Activated naive CD4-positive, alpha-beta T cell treated with anti-CD3 and anti-CD28 coated beads, Interleukin-2, amount 10 ng/mL, durations not matched to agents 7 days and 5 days (primary cell): ENCODE measurements at places on chromosomes 4 and X.

GRCh38 chr4:97605932-97606331 lies 537.3 kb downstream of the STPG2 start:
- no peak for DNase-seq

GRCh38 chr4:26235500-26235899 lies 85.3 kb upstream of the RBPJ start:
- no peak for DNase-seq

DNA sequence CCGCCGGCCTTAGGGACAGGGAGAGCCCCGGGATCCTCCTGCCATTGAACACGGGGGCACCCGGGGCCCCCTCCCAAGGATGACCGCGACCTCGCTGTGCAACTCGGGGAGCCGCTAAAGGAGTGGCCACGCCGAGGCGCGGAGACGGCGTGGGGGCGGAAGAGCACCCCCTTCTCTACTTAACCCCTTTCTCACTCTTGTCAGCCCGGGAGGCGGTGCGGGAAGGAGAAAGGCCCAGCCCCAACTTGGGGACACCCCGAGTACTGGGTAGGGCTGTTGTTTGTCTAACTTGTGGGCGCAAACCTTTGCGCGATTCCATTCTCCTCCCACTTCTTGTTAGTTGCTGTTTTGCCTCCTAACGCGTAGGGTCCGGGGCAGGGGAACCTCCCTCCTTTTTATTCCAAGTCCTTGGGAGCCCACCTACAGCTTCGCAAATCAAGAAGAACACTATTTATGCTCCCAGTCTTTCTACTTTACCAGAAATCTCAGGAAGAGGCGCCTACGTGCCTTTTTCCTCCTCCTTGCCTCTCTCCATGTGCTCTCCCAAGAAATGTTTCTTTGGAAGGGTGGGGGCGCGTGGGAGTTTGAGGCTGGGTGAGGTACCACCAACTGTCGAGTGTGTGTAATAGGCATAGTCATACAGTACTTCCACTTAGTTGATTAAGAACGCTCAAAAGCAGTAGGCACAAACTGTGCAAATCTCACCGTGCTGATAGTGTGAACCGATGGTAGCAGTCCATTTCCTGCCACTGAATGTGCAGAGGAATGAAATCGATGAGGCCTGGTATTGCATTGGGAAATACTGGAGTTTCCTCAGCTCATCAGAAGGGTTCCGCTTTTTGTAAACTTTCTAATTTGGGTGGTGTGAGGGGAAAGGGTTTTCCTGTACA lies 813 bp downstream of the DIAPH2 start:
- DNase-seq: peak; percentile 69

DNA sequence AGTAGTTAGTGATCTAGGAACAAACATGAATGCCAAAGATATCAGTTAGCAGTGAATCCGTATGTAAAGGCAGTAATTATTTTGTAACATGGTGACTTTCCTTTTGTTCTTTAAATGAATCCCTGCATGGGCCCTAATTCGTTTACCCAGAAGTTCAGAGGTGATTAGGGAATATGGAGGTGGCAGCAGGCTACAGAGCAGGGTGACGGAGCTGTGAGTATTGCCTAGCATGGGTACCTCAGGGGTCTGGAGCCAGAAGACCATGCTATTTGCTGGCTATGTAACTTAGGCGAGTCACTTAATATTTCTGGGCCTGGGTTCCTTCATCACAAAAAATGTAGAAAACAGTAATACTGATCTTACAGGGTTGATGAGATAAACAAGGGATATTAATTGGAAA lies 184.9 kb downstream of the ENOX2 start:
- DNase-seq: no peak

DNA sequence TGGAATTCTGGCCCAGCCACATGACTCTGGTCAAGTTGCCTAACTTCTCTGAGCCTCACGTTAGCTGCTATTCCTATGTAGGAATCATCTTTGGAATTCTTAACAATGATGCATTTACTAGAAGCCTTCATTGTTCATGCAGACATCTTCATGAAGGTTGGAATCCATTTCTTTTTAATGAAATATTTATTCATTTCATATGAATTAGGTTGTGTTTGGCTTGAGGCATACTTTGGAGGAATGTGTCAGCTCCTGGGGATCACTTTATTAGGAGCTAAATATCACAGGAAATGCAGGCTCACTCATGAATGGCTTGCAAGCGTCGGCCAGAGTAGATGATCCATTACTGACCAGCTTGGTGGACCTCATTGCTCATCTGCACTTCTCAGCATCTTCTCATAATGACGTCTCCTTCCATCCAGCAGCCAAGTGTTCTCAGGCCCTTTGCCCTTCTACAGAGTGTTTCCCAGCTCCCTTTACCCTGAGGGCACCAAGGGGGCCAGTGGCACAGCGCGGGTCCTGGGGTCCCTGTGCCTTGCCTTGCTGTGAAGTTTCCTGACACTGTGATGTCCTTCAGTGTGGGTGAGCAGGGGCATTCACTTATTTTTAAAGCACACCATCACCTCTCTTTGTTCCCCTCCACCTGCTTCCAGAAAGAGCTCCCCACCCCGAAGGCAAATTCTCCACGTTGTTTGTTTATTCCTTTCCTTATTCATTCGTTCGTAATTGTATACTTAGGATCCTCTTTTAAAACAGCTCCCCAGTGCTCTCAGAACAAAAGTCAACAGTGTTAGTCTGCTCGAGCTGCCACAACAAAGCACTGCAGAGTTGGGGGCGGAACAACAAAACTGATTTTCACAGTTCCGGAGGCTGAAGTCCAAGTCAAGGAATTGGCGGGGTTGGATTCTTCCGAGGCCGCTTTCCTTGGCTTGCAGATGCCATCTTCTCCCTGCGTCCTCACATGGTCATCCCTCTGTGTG lies 106.8 kb downstream of the STK32B start:
- no peak for DNase-seq

GRCh38 chr4:10180927-10181744 lies 64.5 kb upstream of the WDR1 start:
- peak; percentile 46 for DNase-seq

- DNase-seq: no peak
Measured at GRCh38 chrX:1075741-1076140, 136.7 kb downstream of the CRLF2 start.

GRCh38 chr4:146439999-146440398 lies 81.7 kb downstream of the SLC10A7 start:
- DNase-seq: no peak

GRCh38 chr4:114026447-114026846 lies 47.0 kb upstream of the ARSJ start:
- no peak for DNase-seq

DNA sequence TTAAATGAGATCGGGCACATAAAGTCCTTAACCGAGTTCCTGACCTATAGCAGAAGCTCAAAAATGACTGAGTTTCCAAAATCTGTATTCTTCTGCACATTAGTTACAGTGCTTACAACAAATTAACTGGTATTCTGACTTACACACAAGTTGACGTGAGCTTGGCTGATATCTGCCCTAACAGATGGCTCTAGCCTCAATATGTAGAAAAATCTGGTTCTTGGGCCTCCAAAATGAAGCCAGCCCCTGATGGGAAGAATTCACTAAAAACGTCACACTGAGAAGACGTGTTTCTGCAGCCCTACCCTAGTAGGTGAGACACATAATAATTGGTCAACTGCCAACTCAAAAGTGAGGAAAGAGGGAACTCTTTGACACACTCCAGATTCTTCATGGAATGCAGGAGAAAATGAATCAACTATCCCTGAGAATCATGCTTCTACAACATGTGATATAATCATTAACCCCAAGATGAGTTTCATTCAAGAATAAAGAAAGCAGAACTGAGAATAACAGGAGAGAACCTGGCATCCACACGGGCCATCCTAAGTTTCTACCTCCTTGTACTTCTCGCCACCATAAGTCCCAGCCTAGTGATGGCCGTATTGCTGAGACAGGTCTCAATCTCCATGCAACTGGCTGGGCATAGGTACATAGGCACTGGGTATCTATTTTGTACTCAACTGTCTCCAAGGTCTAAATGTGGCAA lies 8.2 kb downstream of the STX18 start:
- DNase-seq: no peak

DNA sequence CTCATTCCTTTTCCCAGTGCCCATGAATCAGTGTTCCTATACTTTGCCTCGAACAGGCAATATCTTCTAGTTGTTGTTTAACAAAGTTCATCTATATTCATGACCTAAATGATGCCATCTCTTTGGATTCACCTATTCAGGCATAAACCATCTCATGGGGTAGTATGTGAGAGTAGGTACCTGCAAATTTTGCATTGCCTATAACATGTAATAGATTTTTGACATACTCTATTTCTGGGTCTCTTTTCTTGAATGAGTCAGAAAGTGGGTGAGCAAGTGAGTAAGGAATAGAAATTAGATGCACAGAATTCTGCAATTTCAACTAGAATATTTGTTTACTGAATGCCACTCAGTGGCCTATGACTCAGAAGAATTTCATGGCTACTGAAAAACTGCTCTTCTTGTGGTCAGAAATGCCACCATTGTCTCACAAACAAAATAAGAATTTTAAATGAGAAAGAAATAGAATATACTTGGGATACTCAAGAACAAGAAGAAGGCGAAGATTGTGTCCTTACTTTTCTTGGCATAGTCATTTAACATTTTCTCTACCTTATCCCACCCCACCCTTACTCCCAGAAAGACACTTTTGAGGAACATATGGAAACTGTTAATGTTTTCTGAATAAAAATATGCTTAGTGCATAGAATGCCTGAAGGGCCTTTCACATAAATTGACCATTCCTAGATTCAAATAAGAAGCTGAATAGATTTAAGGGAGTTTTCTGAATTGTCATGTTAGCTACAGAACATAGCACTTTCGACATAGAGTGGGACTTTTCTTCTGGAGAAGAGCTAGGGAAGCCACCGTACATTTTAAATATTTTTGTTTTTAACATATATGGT lies 86.8 kb downstream of the HHIP start:
- DNase-seq: no peak

DNA sequence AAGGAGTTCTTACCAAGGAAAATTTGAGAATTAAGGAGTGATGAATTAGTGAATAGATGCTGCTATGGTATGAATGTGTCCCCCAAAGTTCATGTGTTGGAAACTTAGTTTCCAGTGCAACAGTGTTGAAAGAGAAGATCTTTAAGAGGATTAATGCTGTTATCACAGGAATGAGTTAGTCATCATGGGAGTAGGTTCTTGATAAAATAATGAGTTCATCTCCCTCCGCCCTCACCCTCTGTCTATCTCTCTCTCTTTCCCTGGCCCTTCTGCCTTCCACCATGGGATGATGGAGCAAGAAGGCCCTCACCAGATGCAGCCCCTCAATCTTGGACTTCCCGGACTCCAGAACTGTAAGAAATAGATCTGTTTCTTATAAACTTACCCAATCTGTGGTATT lies 38.3 kb upstream of the KLHL8 start:
- no peak for DNase-seq

- no peak for DNase-seq
Measured at GRCh38 chr4:154465085-154465484, 26.5 kb downstream of the DCHS2 start.

GRCh38 chrX:31819455-31819854 lies 747.6 kb upstream of the FTHL17 start:
- DNase-seq: no peak

DNA sequence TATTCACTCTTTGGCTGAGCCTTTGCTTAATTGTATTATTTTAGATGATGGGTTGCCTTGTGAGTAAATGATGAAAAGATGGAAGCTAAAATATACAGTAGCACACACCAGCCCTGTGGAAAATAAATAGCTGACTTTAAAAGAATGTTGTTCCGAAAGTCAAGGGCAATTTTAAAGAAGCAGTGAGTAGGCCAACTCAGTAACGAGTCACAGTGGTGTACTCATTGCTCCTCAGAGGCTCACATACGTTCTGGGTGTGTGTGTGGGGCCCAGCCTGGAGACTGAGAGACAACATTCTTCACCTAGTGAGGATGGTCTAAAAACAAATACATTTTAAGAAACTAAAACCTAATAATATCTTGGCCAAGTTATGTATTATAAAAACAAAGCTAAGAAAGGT lies 640.3 kb downstream of the TRIML1 start:
- DNase-seq: no peak

- no peak for DNase-seq
Measured at GRCh38 chr4:71366766-71367165, 27.9 kb downstream of the SLC4A4 start.

- DNase-seq: no peak
Measured at GRCh38 chr4:78652282-78652876, 100.8 kb downstream of the ANXA3 start.

GRCh38 chr4:117817301-117817700 lies 217.0 kb upstream of the NDST3 start:
- DNase-seq: no peak

- no peak for DNase-seq
Measured at GRCh38 chrX:2610246-2611170, 80.6 kb upstream of the CD99 start.

GRCh38 chr4:172287117-172287516 lies 473.9 kb downstream of the GALNTL6 start:
- no peak for DNase-seq

DNA sequence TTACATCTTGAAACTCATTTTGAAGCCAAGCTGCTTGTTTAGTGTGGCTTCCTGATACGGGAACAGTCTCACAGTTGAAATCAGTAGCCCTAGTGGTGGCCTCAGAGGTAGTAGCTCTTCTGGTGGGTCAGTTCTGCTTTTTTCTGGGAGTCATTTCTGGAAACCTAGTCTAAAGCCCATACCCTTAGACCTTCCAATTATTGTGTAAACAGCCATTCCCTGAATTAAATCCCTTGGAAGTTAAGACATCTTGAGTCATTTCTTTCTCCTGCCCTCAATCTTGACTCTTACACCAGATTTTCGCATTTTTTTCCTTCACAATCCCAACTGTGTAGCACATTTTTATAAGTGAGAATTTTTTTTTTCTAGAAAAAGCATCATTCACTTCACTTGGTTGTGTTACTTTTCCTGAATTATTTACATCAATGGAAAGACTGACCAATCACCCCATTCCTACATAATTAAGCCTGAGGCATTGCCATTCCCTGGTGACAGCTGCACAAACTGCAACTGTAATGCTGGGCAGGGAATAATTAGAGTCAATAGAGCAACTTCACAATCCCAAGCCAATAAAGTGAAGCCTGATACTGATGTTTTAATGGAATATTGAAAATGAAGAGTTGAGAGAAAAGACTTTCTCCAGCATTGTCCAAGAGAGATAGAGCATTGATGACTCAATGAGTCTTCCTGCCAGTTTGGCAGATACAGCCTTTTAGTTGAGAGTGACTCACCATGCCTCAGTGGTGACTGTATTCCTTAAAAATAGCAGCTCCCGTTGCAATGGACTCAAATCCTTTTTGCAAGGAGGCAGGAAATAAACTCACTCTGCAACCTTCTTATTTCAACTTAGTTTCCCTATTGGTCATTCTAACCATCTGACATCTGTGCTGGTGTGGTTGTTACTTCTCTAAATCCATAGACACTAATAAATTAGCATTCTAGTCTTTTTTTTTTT lies 13.0 kb upstream of the SEPSECS start:
- no peak for DNase-seq
